Glutamatergic neuron (in vitro differentiated cells): ENCODE measurements at places on chromosomes 7 and 10. TPM values are rescaled to one million over a fixed set of nuclear protein-coding genes. Genes with fewer than 3 reads are reported as not detected.

The GFRA1 gene
- total RNA-seq = 347 TPM

The NYAP1 gene
- 36.6 TPM for total RNA-seq

The CFAP43 gene
- 0.44 TPM for total RNA-seq

The PRR15 gene
- total RNA-seq = not detected

The SPDYE1 gene
- total RNA-seq = not detected

The HOGA1 gene
- total RNA-seq = not detected

The NCF1 gene
- 0.54 TPM for total RNA-seq

The SPACDR gene
- total RNA-seq = 1.7 TPM

The CCDC172 gene
- total RNA-seq = not detected

The DYDC2 gene
- not detected for total RNA-seq
